ENCODE measurements at places on chromosomes 7 and 10.

GRCh38 chr7:143495851-143496250, 18.2 kb downstream of the TAS2R41 start:
- no peak for DNase-seq

- DNase-seq = no peak
These were observed 5.9 kb downstream of the ADK start for GRCh38 chr10:74156919-74157289.

- DNase-seq = no peak
These were observed 104.9 kb downstream of the XRCC2 start for GRCh38 chr7:152571068-152571467.

DNA sequence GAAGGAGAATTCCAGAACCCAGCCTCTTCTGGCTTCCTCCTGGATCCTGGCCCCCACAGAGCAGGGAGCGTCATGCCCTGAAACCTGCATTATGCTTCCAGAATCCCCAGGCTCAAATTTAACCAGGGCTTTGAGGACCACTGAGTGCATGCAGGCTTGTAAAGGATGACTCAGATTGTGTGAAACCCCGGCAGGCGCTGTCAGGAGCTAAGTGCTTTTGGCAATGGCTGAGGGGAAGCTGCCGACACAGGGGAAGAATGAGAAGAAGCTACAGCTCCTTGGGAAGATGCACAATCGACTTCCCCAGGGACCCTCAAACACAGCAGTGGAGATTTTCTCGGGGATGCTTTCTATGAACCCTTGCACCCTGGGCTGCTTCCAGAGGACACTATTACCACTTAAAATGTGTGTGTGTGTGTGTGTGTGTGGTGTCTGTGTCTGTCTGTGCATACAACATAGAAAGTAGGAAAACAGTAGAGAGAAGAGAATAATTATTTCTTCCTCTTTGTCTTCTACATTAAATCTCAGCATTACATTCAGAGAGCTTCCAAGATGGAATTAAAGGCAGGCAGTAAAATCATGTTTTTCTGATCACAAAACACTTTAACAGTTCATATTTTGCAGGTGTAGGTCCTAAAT, 183.5 kb upstream of the INHBA start:
- DNase-seq = no peak

DNA sequence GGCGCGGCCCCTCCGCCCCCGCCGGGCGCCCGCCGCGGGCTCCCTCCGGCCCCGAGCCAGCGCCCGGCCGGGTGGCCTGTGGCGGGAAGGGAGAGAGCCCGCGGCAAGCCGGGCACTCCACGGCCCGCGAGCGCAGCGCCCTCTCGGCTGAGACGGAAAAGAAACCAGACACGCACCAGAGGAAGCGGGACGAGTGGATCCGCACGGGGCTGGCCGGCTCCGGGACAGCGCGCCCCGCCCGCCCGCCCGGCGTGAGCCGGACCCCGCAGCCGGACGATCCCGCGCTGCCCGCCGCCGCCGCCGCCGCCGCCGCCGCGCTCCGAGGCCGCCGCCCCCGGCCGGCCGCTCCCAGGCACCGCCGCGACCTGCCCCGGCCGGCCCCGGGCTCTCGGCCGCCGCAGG, 300 bp downstream of the ARHGAP21 start:
- no peak for DNase-seq

DNA sequence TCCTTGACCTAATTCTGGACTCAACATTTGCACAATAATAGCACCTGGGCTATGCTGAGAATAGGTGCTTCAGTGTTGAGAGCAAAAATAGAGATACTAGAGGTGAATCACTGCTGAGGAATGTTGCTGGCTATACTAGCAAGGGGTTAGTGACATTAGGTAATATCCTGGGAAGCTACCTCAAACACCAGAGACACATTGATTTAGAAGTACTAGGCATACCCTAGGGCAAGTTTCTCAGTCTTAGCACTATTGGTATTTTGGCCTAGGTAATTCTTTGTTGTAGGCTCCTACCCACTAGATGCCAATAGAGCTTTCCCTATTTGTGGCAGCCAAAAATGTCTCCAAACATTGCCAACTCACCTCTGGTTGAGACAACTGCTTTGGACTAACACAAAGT, 484.0 kb upstream of the MBL2 start:
- no peak for DNase-seq

- DNase-seq = no peak
These were observed 94.1 kb upstream of the KLF6 start for GRCh38 chr10:3879073-3879472.

DNA sequence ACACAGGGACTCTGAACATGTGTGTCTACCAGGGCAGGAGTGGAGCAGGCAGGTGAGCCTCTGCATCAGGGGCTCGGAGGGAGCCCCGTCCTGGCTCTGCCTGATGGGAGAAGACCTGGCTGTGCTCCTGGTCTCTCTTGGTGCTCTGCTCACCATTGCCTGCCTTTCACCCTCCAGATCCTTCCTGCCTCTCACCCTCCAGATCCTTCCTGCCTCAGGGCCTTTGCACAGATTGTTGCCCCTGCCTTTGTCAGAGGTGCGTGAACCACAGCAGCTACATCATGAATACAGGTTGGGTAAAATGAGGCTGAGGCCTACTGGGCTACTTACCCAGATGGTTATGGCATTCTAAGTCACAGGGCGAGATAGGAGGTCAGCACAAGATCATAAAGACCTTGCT, 16.6 kb downstream of the COL26A1 start:
- no peak for DNase-seq

DNA sequence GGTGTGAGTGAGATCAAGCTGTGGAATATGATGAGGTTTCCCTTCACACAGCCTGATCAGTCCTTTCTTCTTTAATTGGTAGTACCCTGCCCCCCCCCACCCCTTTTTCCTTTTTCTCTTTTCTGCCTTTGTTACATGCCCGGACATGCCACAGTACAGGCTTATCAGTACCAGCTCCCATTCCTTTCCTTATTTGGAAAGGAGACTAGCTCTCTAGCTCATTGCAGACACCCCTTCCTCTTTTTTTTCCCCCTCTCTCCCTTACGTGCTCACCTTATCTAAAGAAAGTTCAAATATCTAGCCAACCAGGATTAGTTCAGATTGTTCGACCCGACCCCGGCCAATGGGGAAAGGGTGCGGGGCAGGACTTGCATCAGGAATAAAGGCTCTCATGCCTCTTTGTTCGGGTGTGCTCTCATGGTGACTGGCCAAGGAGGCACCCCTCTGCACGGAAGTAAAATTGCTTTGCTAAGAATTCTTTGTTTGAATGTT, 230.4 kb downstream of the ACTR3B start:
- DNase-seq = no peak

DNA sequence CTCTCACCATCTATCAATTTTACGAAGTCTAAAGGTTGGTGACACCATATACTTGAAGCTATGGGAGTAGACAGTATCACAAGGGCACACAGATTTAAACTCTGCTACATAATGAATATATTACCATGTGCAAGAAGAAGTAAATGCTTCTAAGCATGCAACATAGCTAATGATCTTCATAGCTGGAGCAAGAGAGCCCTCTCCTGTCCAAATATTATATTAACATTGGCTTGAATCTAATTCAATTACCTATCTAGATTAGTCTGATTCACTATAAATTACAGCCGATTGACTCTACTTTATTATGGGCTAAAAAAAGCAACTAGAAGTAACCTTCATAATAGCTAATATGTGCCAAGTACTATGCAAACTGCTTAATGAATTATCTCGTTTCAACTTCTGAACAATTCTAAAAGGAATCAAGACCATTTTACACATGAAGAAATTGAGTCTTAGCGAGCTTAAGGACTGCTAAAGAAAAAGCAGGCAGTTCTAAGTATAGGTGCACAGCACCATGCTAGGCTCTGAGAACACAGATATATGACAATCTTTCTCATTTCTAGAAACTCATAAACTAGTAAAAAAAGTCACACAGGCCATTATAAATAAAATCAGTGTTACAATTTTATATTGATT, 21.9 kb downstream of the FRA10AC1 start:
- DNase-seq = no peak

DNA sequence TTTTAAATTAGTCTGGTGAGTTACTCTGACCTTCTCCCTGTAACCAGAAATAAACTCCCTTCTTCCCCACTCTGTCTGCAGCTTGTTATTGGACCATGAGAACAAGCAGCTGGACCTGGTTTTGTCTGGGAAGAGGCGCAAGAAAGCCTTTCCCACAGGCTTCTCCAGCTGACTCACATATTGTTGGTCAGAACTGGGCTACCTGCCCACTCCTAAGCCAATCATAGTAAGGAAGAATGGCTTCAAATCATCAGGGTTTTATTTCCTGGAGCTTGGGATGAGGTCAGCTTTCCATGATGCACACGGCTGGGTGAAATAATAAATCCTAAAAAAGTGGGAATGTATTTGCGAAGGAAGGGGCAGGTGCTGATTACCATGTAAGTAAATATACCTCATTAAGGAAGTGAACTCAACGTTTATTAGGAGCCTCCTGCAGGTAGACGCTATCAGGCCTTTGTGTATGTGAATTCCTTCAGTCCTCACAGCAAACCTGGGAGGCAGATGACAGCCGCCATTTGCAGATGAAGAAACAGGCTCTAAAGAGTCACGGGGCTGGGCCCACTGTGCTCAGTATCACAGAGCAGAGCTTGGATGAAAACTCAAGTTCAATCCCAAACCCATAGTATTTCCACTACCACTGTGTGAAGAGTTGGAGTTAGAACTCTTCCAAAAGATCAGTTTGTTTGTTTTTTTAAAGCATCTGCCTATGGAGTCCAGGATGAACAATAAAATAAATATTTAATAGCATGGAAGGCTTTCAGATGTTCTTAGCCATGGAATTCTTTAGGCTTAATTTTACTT, 32.8 kb downstream of the IL15RA start:
- DNase-seq = no peak

DNA sequence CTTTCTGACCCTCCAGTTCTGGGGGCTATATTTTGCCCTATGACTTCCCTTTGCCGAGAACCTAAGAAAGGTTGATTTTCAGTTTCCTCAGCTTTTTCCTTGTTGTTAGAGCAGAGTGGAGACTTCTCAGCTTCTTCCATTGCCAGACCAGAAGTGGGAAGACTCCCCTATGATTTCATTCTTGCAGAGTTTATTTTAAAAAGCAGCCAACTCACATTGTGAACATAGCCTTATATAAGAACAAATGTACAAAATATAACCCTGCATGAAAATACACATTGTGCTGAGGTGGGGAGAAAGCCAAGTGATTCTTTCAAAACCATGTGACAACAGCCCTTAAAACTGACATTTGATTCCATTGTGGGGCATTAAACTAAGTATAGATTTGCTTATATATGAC, 33.8 kb upstream of the FZD8 start:
- DNase-seq = no peak

- DNase-seq = no peak
These were observed 314.2 kb downstream of the PLXNA4 start for GRCh38 chr7:132262160-132262470.

DNA sequence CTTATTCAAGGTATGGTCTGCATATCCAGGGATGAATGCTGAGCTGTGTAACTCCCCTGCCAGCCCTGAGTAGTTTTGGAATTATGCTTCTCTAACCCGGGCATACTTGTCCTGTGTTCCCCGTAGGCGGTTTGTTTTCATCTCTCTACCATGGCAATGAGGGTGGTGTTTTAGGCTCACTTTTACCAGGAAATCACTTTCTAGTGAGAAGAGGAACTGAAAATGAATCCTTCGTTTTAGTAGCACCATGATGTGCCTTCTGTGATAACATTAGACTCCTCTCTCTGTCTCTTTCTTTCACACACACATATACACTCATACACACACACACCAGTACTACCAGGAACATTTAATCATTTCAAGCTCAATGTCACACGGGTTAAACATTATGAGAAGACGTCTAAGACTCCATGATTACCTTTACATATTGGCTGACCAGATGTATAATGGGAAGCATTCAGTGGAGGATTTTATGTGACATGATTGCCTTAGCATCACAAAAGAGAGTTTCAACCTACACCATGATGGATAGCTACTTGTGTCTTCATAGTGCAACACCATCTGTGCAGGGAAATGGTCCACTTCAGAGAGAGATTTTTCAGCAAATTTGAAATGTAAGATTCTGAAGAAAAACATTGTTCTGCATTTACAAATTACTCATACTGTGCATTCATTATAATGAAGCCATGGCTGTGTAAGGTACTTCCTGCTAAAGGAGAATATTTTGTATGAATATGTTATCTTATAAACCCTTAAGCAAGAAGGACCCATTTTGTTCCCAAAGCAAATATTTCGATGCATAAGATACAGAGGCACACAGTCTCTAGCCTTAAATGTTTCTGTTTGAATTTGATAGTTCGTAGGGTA, 31.0 kb upstream of the PFKP start:
- no peak for DNase-seq

DNA sequence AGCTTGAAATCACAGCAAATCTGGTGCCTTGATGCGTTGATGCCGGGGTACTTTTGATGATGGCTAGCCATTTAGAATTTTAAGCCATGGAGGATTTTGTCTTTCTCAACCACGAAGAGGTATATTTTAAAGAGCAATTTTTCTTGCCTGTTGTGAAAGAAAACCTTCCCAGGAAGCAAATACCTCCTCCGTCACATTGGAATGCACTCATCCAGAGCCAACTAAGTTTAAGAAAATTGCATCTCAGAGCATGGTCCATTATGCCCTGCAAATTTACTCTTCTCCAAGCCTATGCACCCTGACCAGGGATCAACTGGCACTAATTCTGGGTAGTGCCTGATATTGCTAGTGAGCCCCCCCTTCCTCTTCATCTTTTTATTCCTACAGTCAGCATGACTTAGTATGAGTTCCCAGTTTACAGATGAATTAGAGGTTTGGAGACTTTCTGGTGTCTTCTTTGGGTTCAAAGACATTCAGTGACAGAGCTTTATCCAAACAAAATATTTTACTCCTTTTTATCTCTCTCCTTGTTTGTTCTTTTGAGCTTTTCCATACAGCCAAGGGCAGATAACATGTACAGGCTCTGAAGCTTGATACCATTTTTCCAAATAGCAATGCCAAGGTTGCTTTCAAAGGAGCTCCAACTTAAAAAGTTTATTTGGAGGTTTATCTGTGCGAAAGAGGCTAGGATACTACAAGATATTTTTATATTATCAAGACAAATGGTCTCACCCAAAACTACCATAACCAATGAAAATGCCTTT, 56.6 kb upstream of the ANK3 start:
- no peak for DNase-seq

DNA sequence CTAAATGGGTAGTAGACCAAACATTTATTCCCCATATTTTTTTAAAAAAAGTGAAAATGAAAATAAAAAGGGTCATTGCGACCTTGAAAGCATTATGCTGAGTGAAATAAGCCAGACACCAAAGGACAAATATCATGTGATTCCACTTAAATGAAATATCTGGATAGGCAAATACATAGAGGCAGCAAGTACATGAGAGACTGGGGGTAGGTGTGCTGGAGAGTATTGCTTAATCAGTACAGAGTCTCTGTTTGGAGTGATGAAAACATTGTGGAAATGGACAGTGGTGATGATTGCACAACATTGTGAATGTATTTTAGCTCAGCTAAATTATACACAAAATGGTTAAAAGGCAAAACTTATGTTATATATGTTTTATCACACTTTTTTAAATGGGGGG, 169.4 kb downstream of the AKR1D1 start:
- no peak for DNase-seq

GRCh38 chr7:72317341-72317740, 94.8 kb downstream of the CALN1 start:
- no peak for DNase-seq

All from stimulated activated CD4-positive, alpha-beta T cell treated with anti-CD3 and anti-CD28 coated beads, Interleukin-15, amount 100 ng/mL, for 1 hour (primary cell).